ENCODE measurements at places on chromosomes 6 and 20.

DNA sequence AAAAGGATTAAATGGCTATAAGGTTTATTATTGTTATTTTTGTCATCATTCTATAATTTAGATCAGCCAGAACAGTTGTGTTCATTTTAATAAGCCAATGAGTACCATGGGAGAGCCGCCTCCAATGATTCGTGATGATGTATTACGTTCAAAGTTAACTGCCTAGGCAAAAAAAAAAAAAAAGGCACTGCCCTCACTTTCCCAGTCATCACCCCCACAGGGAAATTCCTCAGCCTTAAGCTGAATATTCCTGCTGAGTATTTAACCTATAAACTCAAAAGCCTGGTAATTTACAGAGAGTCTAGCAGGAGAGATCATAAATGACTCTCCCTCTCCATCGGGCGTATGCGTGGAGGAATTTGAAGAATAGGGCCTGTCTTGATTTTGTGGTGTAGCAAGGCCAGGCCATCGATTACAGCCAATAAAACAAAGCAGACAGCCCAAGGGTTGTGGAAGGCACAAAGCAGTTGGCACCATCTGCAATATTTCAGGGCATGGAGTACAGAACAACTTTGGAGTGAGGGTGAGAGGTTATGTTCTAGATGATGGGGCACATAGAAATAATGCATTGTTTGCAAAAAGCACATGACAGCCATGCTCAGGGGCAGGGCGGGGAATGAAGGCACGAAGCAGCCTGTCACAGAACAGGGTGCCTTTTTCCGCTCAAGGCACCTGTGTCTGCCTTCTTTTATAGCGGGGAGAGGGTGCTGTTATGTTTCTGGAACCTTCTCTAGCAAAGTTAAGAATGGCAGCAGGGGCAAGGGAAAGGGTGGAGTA lies 138.2 kb upstream of the DTNBP1 start:
- no peak for DNase-seq

- DNase-seq = no peak
Observed at GRCh38 chr20:58622671-58623578, 28.2 kb upstream of the STX16 start.

- DNase-seq = no peak
Observed at GRCh38 chr20:39885975-39886649, 802.9 kb downstream of the MAFB start.

DNA sequence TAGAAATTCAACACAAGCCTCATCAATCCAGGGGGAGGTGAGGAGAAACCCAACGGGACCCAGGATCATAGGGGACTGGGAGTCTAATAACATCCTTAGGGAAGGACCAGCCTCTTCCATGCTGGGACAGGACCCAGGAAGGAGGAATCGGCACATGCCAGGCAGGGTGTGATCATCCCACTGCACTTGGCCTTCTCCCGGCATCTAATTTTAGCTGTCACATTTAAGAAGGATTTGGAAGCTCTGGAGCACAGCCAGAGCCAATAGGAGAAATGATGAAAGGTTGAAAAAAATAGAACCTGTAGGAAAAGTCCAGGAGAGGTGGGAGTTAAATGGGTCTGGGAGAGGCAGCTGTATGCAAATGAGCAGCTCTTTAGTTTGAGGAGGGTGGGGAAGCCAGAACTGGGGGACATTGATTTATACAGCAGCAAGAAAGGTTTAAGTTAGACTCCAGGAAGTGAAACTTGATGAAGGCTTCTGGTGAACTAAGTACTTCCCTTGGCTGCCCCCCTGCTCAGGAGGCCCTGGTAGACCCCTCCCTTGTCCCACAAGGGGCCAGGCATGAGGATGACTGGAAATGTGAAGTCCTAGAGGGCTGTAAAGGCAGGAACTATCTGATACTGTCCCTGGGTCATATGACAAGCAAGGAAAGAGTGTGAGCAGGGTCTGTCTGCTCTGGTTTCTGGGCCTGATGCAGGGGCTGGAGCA lies 260.3 kb downstream of the LRFN2 start:
- no peak for DNase-seq

DNA sequence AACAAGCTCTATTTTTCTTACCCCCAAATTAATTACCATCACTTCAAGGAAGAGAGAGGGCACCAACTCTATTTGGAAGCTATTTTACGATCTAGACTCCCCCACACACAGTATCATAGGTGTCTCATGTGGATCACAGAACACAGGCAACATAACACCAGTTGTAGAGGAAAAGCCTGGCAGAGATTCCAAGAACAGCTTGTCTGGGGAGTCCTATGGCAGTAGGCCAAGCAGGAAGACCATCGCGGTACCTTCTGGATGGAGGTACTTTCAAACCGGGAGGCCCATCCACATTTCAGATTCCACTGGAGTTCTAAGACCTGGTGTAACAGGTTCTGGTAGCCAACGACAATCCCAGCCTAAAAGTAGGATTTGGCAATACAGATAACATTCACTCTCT lies 37.6 kb upstream of the SPDEF start:
- DNase-seq = no peak

- no peak for DNase-seq
Observed at GRCh38 chr20:63261060-63261794, 7.0 kb upstream of the NKAIN4 start.

DNA sequence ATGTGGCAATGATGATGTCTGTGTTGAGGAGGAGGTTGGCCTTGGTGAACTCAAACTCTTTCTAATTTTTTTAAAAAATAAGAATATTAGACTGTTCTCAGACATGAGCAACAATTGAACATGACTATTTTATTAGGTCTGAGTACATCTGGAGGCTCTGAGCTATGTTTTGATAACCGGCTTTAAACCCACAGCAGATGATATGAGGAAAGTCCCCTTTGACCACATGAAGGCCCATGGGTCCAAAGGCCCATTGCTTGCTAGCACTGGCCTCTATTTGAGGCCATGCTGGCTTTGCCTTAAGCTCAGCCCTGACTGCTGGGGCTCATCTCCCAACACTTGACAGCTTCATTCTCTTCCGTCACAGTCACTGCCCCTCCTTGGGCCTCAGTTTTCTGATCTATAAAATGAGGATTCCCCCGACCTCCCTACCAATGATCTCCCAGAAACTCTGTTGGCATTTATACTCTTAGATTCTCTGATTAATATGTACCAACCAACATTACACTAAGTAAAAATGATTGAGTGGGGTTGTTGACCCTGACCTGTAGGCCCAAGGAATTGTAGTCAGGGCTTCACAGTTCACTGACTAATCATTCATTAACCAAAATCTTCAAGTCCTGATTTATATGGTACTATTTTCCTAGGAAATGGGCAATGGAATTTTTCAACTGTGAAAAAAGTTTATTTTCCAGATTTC lies 23.9 kb upstream of the TINAG start:
- no peak for DNase-seq

GRCh38 chr6:52504782-52505136 lies 72.1 kb downstream of the TRAM2 start:
- DNase-seq = no peak

- DNase-seq = no peak
Observed at GRCh38 chr20:44112889-44113617, 73.9 kb downstream of the JPH2 start.

DNA sequence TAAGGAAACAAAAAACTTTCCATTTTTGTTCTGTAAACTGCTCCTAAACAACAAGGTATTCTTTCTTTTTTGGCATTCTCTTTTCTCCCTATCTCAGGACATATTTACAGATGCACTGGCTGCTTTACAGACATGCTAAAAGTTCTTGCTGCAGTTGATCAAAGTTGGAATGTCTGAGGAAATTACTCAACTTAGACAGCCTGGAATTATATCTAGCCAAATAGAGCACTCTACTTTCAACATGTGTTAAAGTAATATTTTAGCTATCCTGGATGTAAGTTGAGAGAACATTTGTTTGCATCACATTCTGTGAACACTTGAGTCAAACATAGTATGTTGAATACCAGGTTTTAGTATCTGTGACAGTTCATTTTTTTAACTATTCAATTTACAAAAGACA lies 24.8 kb downstream of the TASP1 start:
- DNase-seq = no peak

DNA sequence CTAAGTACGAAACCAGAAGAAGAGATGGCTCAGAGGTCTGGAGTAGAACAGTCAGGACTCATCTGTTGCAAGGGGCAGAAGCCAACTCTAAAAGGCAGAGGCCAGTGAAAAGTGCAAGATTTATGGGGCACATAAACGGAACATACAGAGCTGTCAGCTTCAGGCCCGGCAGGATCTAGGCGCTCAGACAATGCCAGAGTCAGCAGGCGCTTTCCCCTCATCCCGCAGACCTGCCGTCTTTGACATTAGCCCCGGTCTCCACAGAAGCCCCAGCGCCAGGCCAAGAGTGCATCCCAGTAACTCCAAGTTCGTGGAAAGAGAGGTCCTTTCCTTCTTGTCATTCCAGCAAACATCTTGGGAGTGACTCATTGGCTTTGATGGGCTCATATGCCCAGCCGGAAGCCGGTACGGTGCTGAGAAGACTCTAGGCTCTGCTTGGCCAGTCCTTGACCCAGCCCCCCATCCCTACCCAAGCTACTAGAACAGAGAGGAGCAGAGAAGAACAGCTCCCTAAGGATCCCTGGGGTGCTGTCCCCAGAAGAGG lies 260.9 kb downstream of the TAF4 start:
- DNase-seq = no peak

- DNase-seq = no peak
Observed at GRCh38 chr20:61387204-61387953, 135.3 kb downstream of the CDH4 start.

DNA sequence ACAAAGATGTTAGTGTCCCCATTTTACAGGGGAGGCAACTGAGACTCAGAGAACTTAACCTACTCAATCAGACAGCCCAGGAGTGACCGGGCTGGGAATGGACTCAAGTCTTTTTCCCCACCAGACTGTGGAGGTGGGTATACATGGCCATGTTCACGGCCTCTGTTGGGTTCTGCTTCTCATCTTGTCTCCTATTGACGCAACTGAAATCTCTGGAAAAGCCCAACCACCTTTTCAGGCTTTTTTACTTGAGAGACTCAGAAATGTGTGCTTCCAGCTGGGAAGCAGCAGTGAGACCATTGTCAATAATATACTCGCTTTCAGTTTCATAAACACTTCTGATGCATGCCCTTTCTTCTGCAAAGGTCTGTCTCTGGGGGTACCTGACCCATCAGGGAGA lies 70.7 kb downstream of the SOBP start:
- no peak for DNase-seq

DNA sequence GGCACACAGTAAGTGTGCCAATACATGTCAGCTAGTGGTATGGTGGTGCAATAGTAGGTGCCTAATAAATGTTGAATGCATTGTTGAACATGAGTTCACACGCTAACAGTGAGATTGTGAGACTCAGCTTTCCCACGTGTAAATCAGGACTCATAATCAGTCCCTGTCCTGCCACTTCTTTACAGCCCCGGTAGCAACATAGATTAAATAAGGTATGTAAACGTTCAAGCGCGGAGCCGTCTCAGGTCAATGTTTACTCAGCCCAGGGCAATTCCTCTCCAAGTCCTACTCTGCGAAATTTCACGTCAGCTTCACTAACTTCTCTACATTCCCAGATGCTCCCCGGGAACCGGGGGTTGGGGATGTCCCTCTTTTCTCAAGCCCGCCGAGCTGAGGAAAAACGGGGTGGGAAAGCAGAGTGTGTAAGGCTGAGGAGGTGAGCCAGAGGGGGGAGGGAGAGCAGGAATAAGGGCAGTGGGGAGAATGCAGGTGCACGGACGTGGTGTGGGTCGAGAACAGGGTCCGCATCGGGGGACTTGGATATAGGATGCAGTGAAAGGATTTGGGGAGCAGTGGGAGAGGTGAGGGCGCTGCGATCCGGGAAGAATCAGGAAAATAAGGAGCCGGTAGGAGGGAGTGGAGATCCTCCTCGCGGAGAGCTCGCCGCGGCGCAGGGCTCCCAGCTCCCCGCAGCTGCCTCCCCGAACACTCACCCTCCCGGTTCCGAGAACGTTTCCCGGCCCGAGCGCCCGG lies 544 bp upstream of the TP53INP2 start:
- DNase-seq = peak; percentile 44

DNA sequence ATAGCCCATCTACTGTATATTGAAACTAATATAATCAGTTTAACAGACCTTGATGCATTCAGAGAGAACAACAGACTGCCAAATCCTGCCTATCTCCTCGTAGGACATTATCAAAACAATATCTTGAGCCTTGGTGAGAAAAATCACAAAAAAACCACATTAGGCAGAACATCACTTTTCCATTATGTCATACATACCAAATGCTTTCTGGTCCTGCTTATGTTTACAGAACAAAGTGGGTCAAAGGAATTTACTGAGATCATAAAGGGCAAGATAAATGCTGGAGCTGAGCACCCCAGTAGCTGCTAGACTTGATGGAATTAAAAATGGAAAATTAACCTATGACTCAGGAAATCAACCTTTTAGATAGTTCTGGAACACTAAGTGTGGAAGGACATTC lies 195.3 kb upstream of the KCNK16 start:
- DNase-seq = no peak

- DNase-seq = no peak
Observed at GRCh38 chr6:37695857-37696219, 1.8 kb downstream of the MDGA1 start.

- peak; percentile 31 for DNase-seq
Observed at GRCh38 chr6:139708337-139709199, 334.1 kb upstream of the CITED2 start.

DNA sequence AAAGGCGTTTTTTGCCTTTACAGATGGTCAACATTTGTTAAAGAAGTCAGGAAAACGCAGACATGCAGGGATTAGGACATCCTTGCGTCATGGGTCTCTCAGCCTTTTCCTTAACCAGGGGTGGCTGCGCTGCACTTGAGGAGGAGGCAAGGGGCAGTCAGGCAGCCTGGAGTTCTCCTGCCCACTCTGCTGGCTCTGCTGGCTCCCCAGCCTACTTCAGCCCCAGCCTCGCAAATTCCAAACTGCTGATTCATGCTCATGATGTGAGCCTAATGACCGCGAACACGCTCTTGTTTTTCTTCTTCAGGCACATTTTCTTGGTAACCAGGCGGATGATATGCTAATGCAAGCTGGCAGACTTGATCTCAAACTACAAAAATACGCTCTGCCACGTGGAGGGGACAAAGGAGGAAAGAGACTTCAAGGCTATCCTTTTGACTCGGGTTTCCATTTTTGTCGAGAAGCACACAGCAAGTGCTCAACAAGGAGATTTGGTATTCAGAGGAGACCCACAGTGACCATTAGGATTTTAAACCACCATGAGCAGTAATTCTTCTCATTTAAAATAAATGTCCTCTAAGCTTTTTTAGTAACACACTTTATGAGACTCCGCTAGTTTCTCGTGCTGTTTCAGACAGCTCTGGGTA lies 290.3 kb upstream of the STXBP5 start:
- DNase-seq = peak; percentile 85

DNA sequence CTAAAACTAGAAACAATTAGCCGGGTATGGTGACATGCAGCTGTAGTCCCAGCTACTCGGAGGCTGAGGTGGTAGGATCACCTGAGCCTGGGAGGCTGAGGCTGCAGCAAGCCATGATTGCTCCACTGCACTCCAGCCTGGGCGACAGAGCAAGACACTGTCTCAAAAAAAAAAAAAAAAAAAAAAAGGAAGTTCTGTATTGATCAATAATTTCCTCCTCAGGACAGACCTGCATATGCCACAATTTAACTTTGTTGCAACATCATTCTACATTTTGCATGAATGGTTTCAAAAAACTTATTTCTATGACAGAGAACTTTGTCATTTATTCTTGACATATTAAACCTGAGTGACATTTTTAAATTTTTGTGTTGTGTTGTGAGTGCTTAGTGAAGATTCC lies 5.5 kb downstream of the DNAJC5 start:
- DNase-seq = no peak
